ENCODE measurements at places on chromosomes 3 and 15. TPM values are rescaled to one million over a fixed set of nuclear protein-coding genes. Genes with fewer than 3 reads are reported as not detected.

The MRPL46 gene
- total RNA-seq: 25.7 TPM

The DZIP3 gene
- total RNA-seq: 11.7 TPM

The ARGFX gene
- total RNA-seq: not detected

The STAB1 gene
- total RNA-seq: 0.04 TPM

The CKMT1A gene
- total RNA-seq: 1.5 TPM

The TMOD2 gene
- total RNA-seq: 2.7 TPM

The TMEM40 gene
- 30.5 TPM for total RNA-seq

The FSIP1 gene
- total RNA-seq: 0.63 TPM

The LRTM1 gene
- total RNA-seq: not detected

The LSMEM2 gene
- total RNA-seq: 0.55 TPM

The ITPKA gene
- total RNA-seq: 5.3 TPM

The LTF gene
- not detected for total RNA-seq

The AGBL1 gene
- total RNA-seq: not detected

The C3orf49 gene
- total RNA-seq: not detected

The PCOLCE2 gene
- 2.5 TPM for total RNA-seq

The SSUH2 gene
- total RNA-seq: 6.1 TPM

The HIGD2B gene
- not detected for total RNA-seq

The FAM81A gene
- 7.0 TPM for total RNA-seq

The ARRDC4 gene
- 5.7 TPM for total RNA-seq

The DPH3 gene
- 16.2 TPM for total RNA-seq

The LRRIQ4 gene
- total RNA-seq: 1.3 TPM

The VILL gene
- 14.7 TPM for total RNA-seq

The CPLX3 gene
- not detected for total RNA-seq

The ARNT2 gene
- total RNA-seq: 1.1 TPM

The LOXL1 gene
- total RNA-seq: 35.8 TPM

The FILIP1L gene
- total RNA-seq: 16.8 TPM

The BNIP2 gene
- 59.5 TPM for total RNA-seq

The HDGFL3 gene
- 10.1 TPM for total RNA-seq

The FAM107A gene
- total RNA-seq: not detected

The TF gene
- 0.24 TPM for total RNA-seq

The PLSCR2 gene
- total RNA-seq: not detected

The FBN1 gene
- total RNA-seq: 1.3 TPM

The MEIS2 gene
- total RNA-seq: 25.0 TPM

The MEX3B gene
- not detected for total RNA-seq

The GBE1 gene
- total RNA-seq: 23.1 TPM

Data from PC-9 (cell line).